ENCODE measurements at places on chromosomes 6 and 20.

GRCh38 chr6:20582586-20583443 lies 48.6 kb downstream of the CDKAL1 start:
- no peak for DNase-seq

DNA sequence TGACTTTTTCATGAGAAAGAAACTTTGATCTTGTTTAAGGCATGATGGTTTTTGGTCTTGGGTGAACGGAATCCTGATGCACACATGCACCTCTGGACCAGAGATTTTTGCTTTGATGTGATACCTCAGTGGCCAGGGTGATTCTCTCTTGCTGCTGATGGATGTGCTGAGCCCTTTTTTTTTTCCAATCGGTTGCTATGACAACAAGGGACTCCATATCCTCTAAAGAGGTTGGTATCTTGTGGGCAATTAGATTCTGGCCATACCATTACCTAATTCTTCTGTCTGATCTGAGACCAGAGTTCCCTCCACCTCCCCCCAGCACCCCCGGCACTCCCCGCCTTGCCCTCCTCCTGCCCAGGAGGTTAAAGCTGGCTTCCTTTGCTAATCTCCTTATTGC lies 24.9 kb downstream of the PDYN start:
- no peak for DNase-seq

GRCh38 chr6:70717038-70717801 lies 49.5 kb downstream of the SMAP1 start:
- no peak for DNase-seq

DNA sequence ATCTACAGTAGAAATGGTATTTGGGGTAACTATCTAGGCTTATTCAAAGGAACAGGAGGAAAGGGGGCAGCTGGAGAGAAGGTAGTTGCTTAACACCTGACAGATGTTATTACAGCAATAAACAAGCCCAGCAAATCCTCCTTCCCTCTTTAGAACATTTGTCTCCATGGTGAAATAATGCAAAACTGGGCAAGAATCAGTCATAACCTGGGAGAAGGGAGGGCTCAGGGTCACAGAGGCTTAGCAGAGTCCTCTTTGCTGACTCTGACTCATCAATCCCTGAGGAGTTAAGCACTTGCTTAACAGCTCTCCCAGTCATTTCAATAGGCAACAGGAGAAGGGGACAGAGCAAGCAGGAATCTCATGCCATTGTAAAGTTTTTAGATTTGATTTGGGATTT lies 230.3 kb downstream of the IBTK start:
- no peak for DNase-seq

DNA sequence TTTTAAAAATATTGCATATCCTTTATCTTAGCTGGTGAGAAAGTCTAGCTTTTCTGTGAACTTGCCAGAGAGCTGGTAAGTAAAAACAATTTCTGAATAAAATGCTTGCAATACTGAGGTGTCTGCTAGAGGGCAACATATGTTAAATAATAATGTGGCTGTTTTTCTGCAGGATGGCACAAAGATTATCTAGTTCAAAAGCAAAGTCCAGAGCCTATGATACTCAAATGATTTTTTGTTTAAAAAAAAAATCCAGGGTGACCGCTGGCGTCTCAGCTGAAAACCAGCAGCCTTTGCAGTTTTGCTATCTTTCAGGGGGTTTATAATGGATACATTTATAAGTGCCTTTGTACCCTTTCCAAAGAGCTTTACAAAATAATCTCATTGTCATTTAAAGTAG lies 194.9 kb downstream of the PHACTR1 start:
- no peak for DNase-seq

DNA sequence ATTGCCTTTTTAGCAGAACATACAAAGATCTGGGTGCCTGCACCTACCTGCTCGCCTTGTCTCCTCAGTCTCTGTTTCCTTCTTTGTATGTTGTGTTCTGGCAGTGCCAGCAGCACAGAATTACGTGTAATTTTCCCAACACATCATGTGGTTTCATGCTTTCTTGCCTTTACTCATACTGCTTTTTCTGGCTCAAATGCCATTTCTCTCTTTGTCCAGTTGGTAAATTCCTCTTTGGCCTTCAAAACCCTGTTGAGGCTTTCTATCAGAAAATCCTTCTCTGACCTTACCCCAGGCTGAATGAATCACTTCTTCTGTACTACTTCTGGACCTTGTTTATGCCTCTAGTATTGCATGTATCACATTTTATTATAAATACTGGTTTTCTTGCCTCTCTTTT lies 31.8 kb downstream of the L3MBTL3 start:
- DNase-seq = no peak

GRCh38 chr6:119037941-119038623 lies 40.4 kb downstream of the FAM184A start:
- DNase-seq = no peak

- DNase-seq = no peak
Observed at GRCh38 chr6:36357872-36358225, 21.2 kb upstream of the BNIP5 start.

- DNase-seq = no peak
Observed at GRCh38 chr20:42267793-42268384, 649.7 kb upstream of the CHD6 start.
